Fibroblast of gingiva (primary cell): ENCODE measurements at places on chromosomes 6 and 20.

DNA sequence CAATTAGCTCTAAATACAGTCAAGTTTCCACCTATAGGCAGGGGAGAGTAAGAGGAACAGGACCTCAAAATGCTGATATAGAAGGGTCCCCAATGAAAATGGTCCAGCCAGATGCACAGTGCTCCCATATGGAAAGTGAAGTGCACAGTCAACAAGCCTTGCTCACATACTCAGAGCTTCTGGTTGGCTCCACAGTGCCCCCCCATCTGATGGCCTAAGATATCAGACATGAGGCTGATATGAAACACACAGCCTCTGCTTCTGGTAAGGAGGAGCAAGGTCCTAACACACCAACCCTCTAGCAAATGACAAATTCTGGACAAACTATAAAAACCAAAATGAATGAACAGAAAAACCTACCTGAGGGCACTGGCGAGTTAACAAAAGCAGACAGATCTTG is 111.4 kb upstream of the EMILIN3 start:
- no peak for DNase-seq

- DNase-seq = no peak
These were observed 357.2 kb upstream of the SULF2 start for GRCh38 chr20:48142516-48142773.

DNA sequence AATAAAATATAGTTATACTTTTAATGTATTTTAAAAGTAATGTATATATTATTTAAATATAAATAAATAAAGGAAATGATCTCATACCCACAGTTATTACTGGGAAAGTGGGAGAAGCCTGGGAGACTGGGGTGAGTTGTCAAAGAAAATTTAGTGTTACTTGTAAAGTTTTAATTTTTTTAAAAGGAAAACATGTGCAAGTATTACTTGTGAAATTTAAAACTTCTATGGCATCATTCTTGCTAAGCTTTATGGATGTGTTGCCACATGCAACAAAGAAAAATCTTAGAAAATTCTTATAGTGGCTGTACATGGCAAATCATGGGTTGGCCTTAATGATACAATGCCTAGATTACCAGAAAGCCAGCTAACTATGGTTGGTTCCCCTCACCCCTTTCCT is 194.0 kb upstream of the KCNK16 start:
- DNase-seq = no peak

DNA sequence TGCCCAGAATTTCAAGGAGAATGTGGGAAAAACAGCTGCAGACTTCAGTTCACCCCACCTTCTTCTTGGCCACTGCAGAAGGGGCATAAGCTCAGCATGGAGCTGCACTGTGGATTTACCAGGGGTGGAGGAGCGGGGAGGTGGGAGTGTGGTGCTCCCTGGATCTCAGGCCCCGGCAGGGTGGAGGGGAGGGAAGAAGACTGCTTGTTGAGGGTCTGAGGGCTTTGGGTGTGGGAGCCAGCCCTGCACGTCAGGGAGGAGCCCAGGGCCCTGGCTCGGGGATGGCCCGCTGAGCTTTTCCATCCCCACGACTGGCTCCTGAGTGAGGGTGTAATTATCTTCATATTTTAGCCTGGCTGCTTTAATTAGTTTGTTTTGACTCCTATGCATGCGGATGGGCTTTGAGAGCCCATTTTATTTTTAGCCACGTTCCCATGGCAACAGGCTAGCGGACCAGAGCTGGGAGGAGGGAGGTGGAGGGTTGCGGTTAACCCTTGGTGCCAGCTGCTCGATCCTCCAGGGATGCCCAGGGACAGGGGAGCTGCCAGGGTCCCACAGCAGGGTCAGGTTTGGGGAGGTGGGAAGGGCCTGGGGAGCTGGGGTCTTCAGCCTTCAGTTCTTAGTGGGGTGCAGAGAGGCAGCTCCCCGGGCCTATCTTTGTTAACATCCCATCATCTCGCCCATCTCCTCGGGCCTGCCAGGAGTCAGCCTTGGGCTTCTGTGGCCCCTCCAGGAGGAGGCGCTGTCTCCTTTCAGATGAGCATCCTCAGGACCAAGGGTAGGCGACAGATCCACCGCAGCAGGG is 68.2 kb downstream of the RAB44 start:
- peak; percentile 69 for DNase-seq

DNA sequence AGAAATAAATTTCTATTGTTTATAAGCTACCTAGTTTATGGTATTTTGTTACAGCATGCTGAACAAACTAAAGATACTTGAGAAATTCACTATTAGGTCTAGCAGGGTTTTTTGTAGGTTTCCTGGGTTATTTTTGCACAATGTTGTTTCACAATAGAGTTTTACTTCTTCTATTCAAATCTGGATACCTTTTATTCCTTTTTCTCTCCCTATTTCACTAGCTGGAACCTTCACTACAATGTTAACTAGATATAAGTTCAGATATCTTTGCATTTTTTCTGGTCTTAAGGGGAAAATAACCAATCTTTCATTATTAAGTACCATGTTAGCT is 237.7 kb upstream of the CITED2 start:
- DNase-seq = no peak

DNA sequence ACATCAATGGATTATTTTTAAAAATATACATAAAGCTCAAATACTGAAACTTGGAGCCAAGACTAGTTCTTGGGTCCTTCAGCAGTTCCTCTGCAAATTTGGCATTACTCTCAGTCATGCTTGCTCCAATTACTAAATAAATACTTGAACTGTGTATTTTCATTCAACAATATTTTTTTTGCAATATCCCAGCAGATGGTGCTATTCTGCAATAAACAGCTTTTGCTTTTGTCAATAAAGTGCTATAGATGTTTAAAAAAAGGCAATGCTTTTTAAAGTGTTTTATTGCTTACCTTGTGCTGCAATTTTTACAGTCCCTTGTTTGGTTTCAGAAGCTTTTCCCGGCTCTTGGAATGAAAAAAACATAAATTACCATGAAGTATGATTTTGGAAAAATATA is 243.4 kb downstream of the TRDN start:
- no peak for DNase-seq

DNA sequence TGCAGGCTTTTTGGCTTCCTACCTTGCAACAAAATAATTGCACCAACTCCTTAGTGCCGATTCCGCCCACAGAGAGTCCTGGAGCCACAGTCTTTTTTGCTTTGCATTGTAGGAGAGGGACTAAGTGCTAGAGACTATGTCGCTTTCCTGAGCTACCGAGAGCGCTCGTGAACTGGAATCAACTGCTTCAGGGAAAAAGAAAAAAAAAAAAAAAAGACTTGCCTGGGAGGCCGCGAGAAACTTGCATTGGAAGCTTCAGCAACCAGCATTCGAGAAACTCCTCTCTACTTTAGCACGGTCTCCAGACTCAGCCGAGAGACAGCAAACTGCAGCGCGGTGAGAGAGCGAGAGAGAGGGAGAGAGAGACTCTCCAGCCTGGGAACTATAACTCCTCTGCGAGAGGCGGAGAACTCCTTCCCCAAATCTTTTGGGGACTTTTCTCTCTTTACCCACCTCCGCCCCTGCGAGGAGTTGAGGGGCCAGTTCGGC is 420 bp downstream of the SOX4 start:
- peak; percentile 71 for DNase-seq

GRCh38 chr20:45114465-45115385 is at the start of gene WFDC5:
Gene WFDC5, minus strand, starts transcription at chr20:45115174. Its CDS starts 91 bp downstream, at chr20:45115083.
- no peak for DNase-seq

GRCh38 chr6:75794351-75794846 is 45.4 kb downstream of the MYO6 start:
- DNase-seq = no peak

DNA sequence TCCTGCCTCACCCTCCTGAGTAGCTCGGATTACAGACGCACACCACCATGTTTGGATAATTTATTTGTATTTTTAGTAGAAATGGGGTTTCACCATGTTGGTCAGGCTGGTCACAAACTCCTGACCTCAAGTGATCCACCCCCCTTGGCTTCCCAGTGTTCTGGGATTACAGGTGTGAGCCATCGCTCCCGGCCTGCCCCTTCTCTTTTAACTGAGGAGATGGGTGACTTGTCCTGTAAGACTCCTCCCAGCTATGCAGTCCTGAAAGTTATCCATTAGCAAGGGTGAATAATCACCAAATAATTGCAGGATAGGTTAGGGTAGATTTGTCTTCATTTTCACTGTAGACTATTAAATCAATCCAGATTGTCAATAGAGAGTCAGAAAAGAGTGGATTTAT is 40.5 kb upstream of the JARID2 start:
- DNase-seq = no peak

DNA sequence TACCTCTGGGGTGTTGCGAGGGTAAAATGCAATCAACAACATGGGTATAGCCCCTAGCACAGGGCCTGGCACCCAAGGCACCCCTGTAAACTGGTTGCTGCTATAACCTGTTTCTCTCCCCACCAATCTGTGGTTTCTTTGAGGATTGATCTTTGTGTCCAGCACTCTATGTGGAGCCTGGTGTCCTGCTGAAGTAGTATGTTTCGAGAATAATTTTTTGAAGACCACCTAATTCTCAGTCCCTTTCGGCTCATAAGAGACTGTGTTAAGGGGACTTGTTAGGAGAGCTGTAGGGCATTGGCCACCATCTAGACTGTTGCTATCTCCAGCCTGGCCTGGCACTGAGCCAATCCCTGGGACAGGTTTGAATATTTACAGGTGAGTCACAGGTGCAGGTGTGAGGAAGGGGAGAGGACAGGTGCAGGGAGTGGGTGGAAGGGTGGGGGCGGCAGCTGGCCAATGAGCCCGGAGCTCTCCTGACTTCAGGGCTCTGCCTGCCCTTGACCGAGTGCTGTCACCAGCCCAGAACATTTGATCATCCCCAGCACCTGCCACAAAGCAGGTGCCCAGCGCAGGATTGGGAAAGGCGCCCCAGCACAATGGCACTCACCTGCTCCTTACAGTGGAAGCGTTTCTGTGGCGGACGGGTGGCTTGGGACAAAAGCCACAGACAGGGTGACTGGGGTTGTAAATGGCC is 8.1 kb upstream of the C20orf144 start:
- DNase-seq = no peak

GRCh38 chr20:2984956-2985661 is 58.3 kb upstream of the GNRH2 start:
- DNase-seq = peak; percentile 18

DNA sequence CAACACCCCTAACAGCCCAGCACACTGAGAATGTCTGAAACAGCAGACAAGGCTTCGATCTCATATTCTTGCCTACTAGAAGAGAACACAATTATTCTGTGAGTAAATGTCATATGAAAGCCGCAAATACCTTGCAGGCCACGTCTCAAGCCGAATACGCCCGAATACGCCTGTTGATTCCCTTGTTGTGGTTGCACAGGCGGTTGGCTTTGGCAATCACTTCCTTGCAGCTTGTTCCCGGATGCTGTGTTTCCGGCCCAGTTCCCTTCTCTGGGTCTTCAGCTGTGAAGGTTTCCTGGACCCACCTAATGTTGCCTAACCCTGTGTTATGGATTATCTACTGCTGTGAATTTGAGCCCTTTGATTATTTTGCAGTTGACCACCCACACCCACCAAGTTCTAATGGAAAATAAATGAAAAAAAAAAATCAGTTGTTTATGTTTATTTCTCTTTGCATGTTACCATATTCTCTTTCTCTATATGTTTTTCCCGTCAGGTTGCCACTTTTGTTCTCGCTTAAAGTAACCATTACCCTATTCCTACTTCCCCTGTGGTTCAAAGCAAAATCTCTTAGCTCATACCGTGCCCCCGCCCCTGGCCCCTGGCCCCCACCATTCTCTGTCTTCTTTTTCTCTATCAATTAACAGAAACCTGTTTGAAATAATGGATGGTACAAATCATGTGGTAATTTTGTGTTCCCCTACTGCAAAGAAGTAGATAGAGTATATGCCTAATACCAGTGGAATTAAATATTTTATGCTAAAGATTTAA is 172.4 kb downstream of the ADGB start:
- DNase-seq = no peak

DNA sequence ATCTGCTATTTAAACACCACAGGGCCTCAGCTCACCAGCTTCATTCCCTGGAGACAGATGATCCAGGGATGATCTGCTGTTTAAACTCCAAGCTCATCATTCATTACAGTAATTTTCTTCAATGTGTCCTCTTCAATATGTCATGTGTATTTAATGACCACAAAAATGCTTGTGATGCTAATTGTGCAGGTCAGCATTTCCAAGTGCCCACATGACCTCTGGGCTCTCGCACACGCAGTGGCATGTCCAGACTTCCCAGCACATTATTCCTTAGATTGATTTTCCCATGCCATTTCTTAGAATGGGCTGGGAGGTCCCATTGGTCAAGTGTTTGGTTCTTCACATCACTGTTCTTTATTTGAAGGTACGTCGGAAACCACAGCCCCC is 434.4 kb downstream of the HAO1 start:
- DNase-seq = no peak

- no peak for DNase-seq
These were observed 4.2 kb downstream of the TPD52L1 start for GRCh38 chr6:125157725-125158124.

DNA sequence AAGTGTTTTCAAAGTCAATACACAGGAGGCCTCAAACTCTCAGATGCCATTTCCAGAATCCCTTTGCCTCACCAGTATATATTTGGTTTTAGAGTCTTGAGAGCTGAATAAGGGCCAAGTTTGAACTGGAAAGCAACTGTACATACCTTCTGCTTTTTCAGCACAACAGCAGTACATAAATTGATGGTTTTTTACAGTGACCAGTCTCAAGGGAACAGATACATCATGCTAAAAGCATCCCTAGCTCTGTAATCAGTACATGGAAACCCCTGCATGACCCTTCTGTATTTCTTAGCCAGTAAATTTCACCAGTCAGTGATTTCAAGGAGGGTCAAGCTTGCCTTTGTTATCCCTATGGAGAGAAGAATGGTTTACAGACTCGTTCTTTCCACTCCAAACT is 40.6 kb upstream of the ECHDC1 start:
- peak; percentile 48 for DNase-seq

DNA sequence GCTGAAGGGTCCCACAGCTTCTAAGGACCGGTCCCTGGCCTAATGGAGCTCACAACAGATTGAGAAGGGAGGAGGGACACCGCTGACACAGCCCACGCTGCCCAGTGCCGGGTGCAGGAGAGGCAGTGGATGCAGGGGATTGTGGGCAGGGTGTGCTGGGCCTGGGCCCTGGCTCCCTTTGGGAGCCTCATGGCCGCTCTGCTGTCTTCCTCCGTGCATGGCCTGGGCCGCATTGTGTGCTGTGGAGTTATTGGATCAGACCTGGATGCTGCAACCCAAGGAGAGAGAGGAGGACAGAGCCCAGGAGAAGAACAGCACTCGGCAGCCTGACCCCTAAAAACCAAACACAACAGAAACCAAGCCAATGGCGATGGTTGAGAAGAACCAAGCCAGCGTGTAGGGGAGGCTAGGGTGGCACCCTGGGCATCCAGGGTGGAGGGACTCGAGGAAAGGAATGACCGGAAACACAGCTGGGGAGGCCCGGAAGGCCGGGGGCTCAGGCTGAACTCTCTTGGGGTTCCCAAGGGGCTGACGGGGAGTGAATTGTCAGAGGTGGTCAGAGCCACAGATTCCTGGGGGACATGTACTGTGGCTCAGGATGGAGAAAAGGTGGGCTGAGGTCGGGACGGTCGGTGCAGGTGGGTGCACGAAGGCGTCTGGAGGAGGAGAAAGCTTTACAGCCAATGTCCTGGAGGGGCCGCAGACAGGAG is 41.0 kb downstream of the ERMARD start:
- no peak for DNase-seq

- DNase-seq = no peak
These were observed 311.5 kb upstream of the ID4 start for GRCh38 chr6:19525673-19526072.
